ENCODE measurements at places on chromosomes 2 and 18. TPM values are rescaled to one million over a fixed set of nuclear protein-coding genes. Genes with fewer than 3 reads are reported as not detected.
A peak's percentile ranks its signal among the peaks of the same experiment; 100 is the strongest.

GRCh38 chr2:164479460-164479859 lies 141.8 kb downstream of the GRB14 start:
- DNase-seq, result peak; percentile 25

DNA sequence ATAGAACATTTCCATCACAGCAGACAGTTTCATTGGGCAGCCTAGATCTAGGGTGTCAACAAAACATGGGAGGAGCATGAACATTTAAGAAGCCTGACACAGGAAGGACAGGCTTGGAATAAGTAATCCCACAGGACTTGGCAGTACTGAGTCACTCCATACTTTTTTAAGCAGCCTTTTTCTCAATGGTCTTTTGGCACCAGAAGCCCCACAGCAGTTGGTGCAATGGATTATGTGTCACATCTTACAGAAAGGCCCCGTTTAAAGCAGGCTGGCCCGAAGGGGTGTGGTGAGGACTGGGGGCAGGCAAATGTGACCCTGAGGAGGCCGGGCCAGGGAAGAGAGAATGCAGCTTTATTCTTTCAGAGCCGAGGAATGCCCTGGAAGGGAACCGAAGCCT lies 26.6 kb downstream of the SPTBN1 start:
- peak; percentile 91 for DNase-seq

GRCh38 chr2:45860136-45861121 lies 209.0 kb downstream of the PRKCE start:
- peak; percentile 6 for DNase-seq

- peak; percentile 45 for DNase-seq
These were observed 167.2 kb downstream of the TRIB2 start for GRCh38 chr2:12883906-12884305.

DNA sequence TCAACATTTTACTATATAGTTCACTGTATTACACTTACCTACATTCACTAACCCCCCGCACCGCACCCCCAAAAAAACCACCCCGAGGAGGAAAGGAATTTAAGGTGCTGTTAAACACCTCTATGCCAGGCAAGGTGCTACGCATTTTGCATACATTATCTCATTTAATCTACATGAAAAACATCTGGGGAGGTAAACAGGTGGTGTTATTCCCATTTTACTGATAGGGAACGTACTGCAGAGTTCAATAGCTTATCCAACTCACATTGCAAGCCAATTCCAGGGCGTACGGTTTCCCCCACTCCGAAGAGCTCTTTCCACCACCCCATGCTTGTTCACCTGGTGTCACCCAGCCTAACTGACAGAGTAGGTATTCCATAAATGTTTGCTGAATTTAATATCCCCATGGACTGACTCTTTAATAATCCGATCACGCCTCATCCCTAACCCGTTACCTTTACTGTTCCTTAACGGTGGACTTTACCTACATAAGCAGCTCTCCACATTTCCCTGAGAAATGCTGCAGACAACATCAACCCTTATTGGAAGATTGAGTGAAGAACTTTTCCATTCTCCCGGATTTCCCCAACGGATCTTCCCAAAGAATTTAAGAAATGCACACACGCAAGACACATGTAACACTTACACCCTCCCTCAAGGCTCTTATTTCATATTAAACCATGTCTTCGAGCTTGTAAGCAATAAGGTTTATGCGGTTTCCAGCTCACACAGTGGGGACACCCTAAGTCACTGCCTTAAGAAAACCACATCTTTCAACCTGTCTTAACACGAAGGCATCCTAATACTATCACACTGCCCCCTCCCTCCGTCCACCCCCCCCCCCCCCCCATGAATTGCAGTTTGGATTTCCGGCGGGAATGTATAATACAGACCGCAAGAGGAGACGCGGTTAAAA lies 1.2 kb downstream of the RAPH1 start:
- peak; percentile 54 for DNase-seq

DNA sequence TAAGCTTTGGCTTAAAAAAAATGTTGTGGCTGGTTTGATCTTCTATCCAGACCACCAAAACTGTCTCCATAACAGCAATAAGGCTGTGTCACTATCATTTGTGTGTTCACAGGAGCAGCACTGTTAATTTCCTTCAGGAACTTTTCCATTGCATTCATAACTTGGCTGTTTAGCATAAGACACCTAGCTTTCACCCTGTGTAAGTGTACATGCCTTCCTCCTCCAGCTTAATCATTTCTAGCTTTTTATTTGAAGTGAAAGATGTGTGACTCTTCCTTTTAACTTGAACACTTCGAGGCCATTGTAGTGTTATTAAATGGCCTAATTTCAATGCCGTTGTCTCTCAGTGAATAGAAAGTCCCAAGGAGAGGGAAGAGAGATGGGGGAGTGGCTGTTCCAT lies 352.9 kb upstream of the VWC2L start:
- no peak for DNase-seq

- DNase-seq, result no peak
These were observed 86.2 kb downstream of the SMIM21 start for GRCh38 chr18:75341267-75341666.

- DNase-seq, result no peak
These were observed 109.1 kb downstream of the PLA2R1 start for GRCh38 chr2:159953136-159953823.

GRCh38 chr18:2979871-2980790 lies 32.8 kb downstream of the LPIN2 start:
- no peak for DNase-seq

DNA sequence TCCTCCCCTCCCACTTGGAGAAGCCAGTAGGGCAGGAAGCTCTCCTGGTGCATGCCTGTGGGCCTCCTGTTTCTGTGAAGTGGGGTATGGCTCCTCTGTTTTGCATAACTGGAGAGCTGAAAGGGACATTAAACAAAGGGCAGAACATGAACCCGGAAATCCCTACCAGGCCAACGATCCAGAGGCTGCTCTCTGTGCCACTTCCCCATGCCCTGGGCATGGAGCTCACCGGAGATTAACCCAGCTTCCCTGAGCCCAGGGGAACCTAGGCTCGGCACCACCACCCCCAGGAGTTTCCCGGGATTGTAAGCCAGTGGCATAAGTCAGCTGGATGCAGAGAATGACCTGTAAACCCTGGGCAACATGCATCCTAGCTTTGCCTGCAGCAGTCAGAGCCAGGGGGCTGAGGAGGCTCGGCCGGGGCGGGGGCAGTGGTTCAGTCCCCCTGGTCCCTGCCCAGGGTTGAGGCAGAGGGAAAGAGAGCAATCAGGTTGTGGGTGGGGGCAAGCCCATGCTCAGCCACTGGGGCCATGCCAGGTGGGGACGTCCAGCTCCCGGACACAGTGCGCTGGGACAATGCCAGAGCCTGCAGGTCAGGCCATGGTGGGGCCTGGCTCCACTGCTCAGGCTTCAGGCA lies 49.5 kb downstream of the TIMM21 start:
- DNase-seq, result no peak

- no peak for DNase-seq
These were observed 30.7 kb downstream of the FSHR start for GRCh38 chr2:49123600-49123999.

DNA sequence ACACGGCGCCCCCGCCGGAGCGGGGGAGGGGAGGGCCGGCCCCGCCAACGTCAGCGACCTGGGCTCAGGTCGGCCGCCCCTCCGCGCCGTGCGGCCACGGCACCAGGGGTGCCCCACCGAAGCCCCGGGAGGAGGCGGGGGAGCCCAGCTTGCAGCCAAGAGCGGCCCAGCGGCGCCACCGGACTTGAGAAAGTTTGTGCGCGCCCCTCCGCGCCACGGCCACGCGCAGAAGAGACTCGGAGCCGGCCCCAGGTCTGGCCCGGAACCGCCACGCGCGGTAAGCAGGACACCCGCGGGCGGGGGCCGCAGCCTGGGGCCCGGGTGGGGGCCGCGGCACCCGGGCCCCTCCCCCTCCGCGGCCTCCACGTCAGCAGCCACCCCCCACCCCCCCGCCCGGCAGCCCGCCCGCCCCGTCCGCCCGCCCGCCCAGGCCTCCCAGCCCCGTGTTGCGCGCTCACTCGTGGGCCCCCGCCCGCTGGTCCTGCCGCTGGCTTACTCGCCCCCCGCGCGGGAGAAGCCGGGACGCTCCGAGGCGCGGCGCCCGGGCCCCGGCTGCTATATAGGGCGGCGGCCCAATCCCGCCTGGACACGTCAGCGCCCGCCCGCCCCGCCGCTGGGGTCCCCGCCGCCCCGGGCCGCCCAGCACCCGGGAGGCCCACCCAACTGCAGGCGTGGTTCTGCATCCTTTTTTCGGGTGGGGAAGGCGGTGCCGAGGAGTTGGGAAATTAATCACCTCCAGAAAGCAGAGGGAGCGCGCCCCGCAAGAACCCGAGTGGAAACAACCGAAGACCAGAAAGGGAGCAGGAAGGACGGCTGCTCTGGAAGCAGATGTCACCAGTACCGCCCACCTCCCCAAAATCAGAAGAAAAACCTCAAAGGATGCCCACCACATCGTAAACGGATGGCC lies 42.9 kb downstream of the HDLBP start:
- DNase-seq, result peak; percentile 23

DNA sequence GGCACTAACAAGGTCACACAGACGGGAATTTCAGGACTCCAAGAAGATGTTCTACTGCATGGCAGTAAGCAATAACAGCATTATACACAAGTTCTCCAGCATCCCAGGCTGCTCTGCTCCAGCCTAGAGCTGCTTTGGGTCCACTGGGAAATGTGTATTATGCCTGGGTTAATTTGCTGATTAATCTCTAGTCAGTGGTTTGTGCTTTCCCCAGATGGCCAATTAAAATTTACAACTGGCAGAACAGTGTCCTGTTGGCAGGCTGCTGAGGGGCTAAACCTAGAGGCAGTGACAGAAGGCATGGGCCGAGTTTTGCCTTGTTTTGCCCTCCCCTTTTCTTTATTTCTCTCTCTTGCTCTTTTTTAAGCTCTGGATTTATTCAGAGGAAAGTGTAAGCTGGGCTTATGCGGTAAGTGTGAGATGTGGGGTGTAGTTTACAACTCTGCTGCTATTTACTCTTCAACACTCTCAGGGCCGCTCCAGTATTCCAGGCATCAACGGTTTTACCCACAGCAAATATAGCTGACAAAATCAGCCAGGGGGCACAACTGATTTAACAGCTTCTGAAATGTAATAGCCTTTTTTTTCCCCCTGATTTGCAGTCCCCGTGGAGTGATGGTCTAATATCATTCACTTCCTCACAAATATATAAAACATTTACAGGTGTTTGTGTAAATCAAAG lies 348.0 kb downstream of the GPD2 start:
- no peak for DNase-seq

GRCh38 chr2:225637259-225637658 lies 237.7 kb downstream of the NYAP2 start:
- no peak for DNase-seq

DNA sequence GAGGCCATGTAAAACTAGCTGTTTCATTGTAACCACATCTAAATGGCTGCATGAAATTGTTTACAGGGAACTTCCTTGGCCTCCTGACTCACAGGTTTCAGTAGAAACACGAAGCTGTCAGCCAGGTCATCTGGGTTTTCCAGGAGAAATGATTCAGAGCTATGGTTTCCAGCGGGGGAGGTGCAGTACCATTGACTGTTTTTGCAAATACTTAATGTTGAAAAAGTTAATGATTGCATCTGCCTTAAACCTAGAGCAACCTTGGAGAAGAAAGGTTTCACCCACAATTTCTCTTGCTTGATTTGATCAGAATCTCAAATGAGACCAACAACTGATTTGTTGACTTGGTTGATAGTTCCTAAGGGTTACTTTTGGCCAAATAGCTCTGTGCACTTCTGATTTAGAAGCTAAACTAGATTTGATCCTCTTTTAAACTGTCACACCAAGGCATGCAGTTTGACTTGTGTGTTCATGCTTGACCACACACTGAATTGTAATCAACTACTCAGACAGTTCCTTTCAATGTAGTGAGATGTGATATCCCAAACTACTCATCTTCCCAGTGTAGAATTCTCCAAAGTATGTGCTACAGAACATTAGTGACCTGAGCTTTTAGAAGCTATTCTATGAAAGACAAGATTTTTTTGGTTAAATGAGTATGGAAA lies 193.5 kb upstream of the CHST9 start:
- peak; percentile 5 for DNase-seq

Gene UNC80
- not detected for total RNA-seq

Gene CYP26B1
- total RNA-seq, result 0.02 TPM

Gene CNDP1
- not detected for total RNA-seq

Gene EVX2
- not detected for total RNA-seq

Gene SIX3
- total RNA-seq, result not detected

Gene SH3RF3
- total RNA-seq, result 3.6 TPM

Gene LHCGR
- not detected for total RNA-seq
